ENCODE measurements at places on chromosomes 3 and 15. TPM values are rescaled to one million over a fixed set of nuclear protein-coding genes. Genes with fewer than 3 reads are reported as not detected.

FBXW12 gene
- 0.54 TPM for polyA plus RNA-seq

DAPK2 gene
- polyA plus RNA-seq: 6.7 TPM

WDR93 gene
- polyA plus RNA-seq: 1.2 TPM

GOLGA8G gene
- not detected for polyA plus RNA-seq

ENTPD3 gene
- polyA plus RNA-seq: 15.4 TPM

POPDC2 gene
- polyA plus RNA-seq: 1.8 TPM

STX19 gene
- polyA plus RNA-seq: 0.36 TPM

LTF gene
- polyA plus RNA-seq: 0.47 TPM

SMCO1 gene
- not detected for polyA plus RNA-seq

DENND6A gene
- polyA plus RNA-seq: 20.4 TPM

PAQR5 gene
- polyA plus RNA-seq: 4.3 TPM

NTRK3 gene
- polyA plus RNA-seq: 59.1 TPM

CFAP100 gene
- 14.1 TPM for polyA plus RNA-seq

IQCH gene
- polyA plus RNA-seq: 3.4 TPM

MYO5C gene
- polyA plus RNA-seq: 6.2 TPM

CYP1A2 gene
- polyA plus RNA-seq: not detected

TPRA1 gene
- polyA plus RNA-seq: 40.3 TPM

ILDR1 gene
- 0.15 TPM for polyA plus RNA-seq

LRRC2 gene
- 3.3 TPM for polyA plus RNA-seq

All from spinal cord (tissue), 10 donors.